ENCODE measurements at places on chromosomes 11 and 22.

GRCh38 chr22:24302591-24302990 is 32.0 kb downstream of the SPECC1L start:
- peaks cover 38% of the 10 kb centered on the region for H3K4me1 ChIP-seq
- no peaks in the 10 kb centered on the region for H3K27me3 ChIP-seq
- peak overlapping the region; percentile 89 for H3K27ac ChIP-seq
- H3K36me3 ChIP-seq, result no peaks in the 10 kb centered on the region
- no peak overlapping the region for H3K4me3 ChIP-seq

- H3K4me1 ChIP-seq, result peaks cover 100% of the 10 kb centered on the region
- no peak for ATAC-seq
- H3K27ac ChIP-seq, result peak overlapping the region; percentile 68
- H3K27me3 ChIP-seq, result no peaks in the 10 kb centered on the region
These were observed 17.1 kb downstream of the TIMP3 start for GRCh38 chr22:32818446-32819115.

DNA sequence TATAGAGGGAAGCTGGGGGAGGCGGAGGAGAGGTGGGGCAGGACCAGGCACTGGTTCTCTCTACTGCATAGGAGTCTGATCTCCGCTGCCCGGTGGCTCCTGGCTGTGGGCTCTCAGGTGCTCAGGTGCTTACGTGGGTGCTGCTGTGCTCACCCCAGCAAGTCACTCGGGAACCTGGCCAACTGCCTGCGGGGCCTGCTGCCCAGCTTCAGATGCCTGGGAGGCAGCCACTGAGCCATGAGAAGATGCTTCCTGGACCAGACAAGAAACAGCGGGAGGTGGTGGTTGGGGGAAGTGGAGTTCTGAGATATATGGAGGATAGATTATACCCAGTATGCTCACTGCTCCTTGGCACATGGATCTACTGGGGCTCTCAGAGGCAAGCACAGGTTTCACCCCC is 1303.4 kb downstream of the TBC1D22A start:
- H3K4me1 ChIP-seq, result no peaks in the 10 kb centered on the region
- peaks cover 27% of the 10 kb centered on the region for H3K27me3 ChIP-seq
- H3K27ac ChIP-seq, result no peak overlapping the region
- ATAC-seq, result no peak

DNA sequence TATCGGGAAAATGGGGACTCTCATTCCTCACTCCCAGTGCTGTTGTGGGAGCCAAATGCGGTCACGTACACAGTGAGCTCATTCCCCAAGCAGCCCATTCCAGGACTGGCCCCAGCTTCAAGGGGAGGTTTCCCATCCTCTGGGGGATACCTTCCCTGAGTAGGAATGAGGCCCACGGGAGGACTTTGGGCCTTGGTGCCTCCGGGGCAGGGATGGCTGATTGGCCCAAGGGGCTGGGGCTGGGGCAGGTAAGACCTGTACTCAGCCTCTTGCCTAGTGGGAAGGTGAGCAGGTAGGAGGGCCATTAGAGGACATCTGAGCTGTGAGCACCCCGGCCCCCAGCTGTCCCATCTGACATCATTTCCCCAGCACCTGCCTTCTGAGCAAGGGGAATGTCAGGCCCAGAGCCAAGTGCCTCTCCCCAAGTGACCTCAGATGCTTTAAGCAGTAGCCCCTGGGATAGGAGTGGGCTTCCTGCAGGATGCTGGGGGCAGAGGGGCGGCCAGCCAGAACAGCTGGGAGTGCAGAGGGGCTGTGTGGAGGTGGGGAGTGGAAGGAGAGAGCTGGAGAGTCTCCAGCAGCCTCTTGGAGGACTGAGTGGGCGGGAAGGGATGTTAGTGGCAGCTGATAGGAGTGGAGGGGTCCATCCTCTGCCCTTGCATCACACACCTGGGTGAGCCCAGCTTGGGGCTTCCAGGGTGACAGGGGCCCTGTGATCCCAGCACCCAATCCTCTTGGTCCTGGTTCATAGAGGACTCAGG is 58.4 kb downstream of the CD82 start:
- no peak overlapping the region for H3K27ac ChIP-seq
- no peaks in the 10 kb centered on the region for H3K36me3 ChIP-seq
- ATAC-seq, result no peak
- no peak overlapping the region for H3K4me3 ChIP-seq
- no peaks in the 10 kb centered on the region for H3K4me1 ChIP-seq
- no peaks in the 10 kb centered on the region for H3K27me3 ChIP-seq

DNA sequence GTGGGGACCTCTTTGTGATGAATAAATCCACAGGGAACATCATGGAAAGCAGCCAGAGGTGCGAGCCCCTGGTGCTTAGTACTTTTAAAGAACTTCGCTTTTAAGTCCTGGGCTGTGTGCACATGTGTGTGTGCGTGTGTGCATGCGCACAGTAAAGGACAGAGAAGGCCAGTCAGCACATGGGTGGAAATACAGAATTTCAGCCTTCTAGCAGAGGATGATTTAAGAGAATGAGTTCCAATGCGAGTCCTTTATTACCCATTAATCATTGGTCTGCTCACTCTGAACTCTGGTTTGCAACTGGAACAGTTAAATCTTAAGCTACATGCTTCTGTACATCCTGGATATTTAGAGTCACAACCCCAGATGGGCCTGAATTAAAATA is 18.9 kb downstream of the TEAD1 start:
- peak overlapping the region; percentile 34 for H3K4me3 ChIP-seq
- peak; percentile 7 for ATAC-seq
- H3K36me3 ChIP-seq, result no peaks in the 10 kb centered on the region
- H3K27me3 ChIP-seq, result no peaks in the 10 kb centered on the region

DNA sequence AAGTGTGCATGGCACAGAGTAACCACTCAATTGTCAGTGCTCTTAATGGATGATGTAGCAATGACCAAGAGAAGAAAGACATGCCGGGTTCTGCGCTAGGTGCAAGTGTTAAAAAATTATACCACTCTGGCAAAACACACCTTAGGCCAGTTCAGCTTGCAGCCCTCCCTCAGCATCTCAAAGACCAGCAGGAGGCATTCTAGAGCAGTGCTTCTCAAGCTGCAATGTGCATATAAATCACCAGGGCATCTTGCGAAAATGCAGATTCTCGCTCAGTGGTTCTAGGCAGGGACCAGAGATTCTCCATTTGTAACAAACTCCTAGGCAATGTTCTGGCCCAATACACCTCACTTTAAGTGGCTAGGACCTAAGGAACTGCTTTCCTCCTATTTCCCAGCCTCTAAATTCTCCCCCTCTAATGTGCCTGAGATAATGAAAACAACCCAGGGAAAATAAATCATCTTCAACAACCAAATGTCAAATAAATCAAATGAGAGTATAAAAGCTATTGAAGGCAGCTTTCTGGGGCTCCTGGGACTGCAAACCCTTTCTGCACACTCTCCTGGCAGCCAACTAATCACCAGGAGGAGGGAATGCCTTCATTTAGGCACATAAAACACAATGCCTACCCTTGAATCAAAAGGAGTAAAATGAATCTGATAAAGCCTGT is 337.2 kb upstream of the API5 start:
- no peak overlapping the region for H3K4me3 ChIP-seq
- no peak overlapping the region for H3K27ac ChIP-seq
- no peak for ATAC-seq
- H3K4me1 ChIP-seq, result no peaks in the 10 kb centered on the region
- H3K36me3 ChIP-seq, result no peaks in the 10 kb centered on the region

DNA sequence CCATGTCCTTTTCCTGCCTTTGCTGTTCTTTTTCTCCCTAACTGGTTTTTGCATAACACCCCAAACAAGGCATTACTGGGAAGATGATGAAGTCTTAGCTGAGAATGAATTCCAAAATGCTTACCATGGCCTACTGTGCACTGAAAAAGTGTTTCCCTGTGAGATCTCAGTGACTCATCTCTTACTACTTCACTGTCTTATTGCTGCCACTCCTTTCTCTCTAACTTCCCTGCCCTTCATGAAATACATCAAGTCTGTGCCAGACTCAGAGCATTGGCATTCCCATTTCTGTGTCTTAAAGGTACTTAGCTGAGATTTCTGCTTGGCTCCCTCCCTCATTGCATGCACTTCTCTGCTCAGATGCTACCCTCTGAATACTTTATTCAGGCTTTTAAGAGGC is 49.1 kb upstream of the MUC15 start:
- H3K27ac ChIP-seq, result no peak overlapping the region
- H3K27me3 ChIP-seq, result no peaks in the 10 kb centered on the region
- H3K4me1 ChIP-seq, result no peaks in the 10 kb centered on the region
- no peak for ATAC-seq
- no peak overlapping the region for H3K4me3 ChIP-seq
- H3K36me3 ChIP-seq, result no peaks in the 10 kb centered on the region

DNA sequence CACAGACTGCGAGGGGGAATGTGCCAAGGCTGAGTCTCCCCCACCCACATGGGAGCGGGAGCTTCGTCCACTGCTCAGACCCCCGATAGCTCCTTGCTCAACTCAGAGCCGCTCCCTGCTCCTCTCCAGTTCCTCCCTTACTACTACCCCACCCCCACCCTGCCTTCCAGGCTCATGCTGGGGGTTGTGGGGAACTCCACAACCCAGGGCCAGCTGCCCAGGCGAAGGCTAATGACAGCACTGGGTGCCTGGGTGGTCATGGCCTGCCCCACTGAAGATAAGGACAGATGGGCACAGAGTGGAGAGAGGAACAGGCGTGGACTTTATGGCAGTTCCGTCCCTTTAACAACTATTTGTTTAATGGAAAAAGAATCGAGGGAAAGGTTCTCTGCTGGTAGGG is 73.7 kb downstream of the PDE2A start:
- H3K27me3 ChIP-seq, result no peaks in the 10 kb centered on the region
- peaks cover 25% of the 10 kb centered on the region for H3K36me3 ChIP-seq
- no peak for ATAC-seq
- no peak overlapping the region for H3K4me3 ChIP-seq

- peaks cover 51% of the 10 kb centered on the region for H3K4me1 ChIP-seq
- H3K4me3 ChIP-seq, result peak overlapping the region; percentile 27
- peak overlapping the region; percentile 87 for H3K27ac ChIP-seq
- peak; percentile 69 for ATAC-seq
These were observed 2.8 kb downstream of the PHF21B start for GRCh38 chr22:45006964-45007390.

GRCh38 chr11:57303990-57304579 is 20.7 kb downstream of the TNKS1BP1 start:
- peak overlapping the region; percentile 38 for H3K27ac ChIP-seq
- peak; percentile 8 for ATAC-seq
- no peak overlapping the region for H3K4me3 ChIP-seq
- peaks cover 59% of the 10 kb centered on the region for H3K4me1 ChIP-seq
- peaks cover 73% of the 10 kb centered on the region for H3K36me3 ChIP-seq
- no peaks in the 10 kb centered on the region for H3K27me3 ChIP-seq

GRCh38 chr11:65726660-65727059 is 6.1 kb upstream of the RNASEH2C start:
- no peak for ATAC-seq
- H3K27ac ChIP-seq, result no peak overlapping the region
- H3K4me3 ChIP-seq, result no peak overlapping the region
- no peaks in the 10 kb centered on the region for H3K4me1 ChIP-seq
- H3K27me3 ChIP-seq, result no peaks in the 10 kb centered on the region

- no peaks in the 10 kb centered on the region for H3K4me1 ChIP-seq
- H3K4me3 ChIP-seq, result no peak overlapping the region
- ATAC-seq, result no peak
- no peak overlapping the region for H3K27ac ChIP-seq
These were observed 48.8 kb downstream of the MYEOV start for GRCh38 chr11:69342588-69343330.

GRCh38 chr11:44566952-44567875 is 1.8 kb downstream of the CD82 start:
- no peaks in the 10 kb centered on the region for H3K27me3 ChIP-seq
- H3K36me3 ChIP-seq, result no peaks in the 10 kb centered on the region
- peaks cover 5% of the 10 kb centered on the region for H3K4me1 ChIP-seq
- H3K4me3 ChIP-seq, result no peak overlapping the region
- H3K27ac ChIP-seq, result peak overlapping the region; percentile 92
- no peak for ATAC-seq

DNA sequence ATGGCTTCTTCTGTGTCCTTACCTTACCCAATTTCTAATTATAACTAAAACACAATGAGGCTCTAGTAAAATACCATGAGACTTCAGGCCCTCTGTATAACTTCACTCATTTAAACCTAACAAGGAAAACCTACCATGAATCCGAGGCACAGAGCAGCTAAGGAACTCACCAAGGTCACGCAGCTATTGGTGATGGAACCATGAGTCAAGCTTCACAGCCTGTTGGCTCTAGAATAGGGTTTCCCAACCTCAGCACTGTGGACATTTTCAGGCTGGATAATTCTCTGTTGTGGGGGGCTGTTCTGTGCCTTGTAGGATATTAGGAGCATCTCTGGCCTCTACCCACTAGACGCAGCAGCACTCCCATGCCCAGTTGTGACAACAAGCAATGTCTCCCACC is 75.7 kb downstream of the TIMP3 start:
- no peaks in the 10 kb centered on the region for H3K27me3 ChIP-seq
- H3K36me3 ChIP-seq, result no peaks in the 10 kb centered on the region
- no peak for ATAC-seq
- H3K4me3 ChIP-seq, result no peak overlapping the region
- no peak overlapping the region for H3K27ac ChIP-seq

GRCh38 chr22:27195094-27195493 is 537.7 kb downstream of the MIAT start:
- H3K4me1 ChIP-seq, result no peaks in the 10 kb centered on the region
- no peaks in the 10 kb centered on the region for H3K36me3 ChIP-seq
- H3K4me3 ChIP-seq, result no peak overlapping the region
- ATAC-seq, result peak; percentile 86

DNA sequence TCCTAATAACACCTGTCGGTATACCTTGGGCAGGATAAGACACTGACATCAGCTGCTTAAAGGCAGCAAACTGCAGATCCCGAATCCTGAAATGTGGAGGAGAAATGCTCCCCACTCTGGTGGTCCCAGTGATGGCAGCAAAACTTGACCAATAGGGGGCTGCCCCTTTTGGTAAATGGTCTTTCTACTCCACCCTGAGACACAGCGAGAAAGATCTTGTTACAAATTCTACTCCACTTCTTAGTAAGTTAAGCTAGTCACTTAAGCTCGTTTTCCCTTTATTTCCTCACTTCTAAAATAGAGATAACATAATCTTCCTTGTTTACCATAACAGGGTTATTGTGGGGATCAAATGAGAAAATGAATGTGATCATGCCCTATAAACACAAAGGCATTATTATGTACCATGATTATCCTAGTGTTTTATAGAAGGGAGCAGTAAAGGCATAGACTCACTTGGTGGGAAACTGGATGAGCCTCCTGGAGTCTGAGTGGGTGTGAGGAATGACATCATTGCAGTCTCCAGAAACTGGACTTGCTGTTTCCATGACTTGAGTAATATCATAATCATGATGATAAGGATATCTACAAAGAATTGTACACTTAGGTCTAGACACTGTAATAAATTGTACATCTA is 50.9 kb downstream of the ENDOD1 start:
- H3K27me3 ChIP-seq, result no peaks in the 10 kb centered on the region
- no peaks in the 10 kb centered on the region for H3K4me1 ChIP-seq
- H3K4me3 ChIP-seq, result no peak overlapping the region
- no peak overlapping the region for H3K27ac ChIP-seq
- H3K36me3 ChIP-seq, result no peaks in the 10 kb centered on the region
- no peak for ATAC-seq

Measured in gastroesophageal sphincter (tissue), 4 donors.